ENCODE measurements at places on chromosomes 7 and 10.

DNA sequence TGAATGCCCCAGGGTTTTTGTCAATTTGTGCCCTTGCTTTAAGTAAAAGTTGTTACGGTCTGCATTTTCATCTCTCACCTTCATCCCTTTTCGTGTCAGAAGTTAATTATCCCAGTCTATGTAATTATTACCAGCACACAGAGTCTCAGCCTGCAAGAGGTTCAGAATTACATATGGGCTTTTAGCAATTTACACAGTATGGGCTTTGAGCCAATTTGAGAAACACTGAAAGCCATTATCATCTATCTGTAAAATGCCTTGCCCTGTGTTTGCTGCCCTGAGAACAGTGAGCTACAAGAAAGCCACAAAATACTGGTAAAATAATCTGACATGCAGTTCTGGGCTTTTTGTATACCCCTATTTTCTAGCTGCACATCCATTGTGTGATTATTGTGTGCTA is 125.6 kb upstream of the STEAP4 start:
- DNase-seq: no peak

DNA sequence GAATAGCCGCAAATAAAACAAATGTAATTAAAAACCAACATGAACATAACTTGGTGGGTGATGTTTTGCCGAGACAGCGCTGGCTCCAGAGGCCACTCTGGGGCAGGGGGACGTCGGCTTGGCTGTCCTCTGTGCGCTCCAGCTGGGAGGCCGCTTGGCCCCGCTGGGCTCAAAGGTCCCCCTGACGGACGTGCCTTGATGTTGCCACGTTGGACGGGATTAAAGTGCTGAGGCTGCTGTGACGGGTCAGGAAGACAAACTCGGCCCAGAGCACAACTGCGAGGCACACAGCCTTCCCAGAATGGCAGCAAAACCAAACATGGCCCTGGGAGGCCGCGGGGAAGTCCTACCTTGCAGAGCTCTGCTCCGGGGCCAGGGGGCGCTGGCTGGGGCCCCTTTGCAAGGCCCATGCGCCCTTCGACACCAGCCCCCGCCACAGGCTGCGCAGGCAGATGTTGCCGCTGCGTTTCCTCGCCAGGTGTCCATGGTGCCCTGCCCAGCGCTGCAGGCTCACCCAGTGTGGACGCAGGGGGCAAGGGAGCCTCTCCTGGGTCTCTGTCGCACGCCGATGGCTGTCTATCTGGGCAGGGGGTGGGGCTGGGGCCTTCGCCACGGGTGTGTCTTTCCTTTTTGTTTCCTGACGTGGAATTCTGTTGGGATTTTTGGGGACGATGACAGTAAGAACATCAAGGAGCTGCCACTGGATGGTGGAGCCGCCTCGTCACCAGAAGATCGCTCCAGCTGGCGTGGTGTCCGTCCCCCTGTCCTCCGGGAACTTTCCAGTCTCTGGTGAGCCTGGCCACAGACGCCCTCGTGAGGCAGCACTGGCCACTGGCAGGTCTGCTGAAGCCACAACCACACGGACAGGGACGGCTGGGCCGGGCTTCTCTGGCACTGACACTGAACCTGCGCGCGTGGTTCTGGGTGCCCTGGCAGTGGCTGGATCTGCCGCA is 99.6 kb upstream of the DIP2C start:
- peak; percentile 68 for DNase-seq

DNA sequence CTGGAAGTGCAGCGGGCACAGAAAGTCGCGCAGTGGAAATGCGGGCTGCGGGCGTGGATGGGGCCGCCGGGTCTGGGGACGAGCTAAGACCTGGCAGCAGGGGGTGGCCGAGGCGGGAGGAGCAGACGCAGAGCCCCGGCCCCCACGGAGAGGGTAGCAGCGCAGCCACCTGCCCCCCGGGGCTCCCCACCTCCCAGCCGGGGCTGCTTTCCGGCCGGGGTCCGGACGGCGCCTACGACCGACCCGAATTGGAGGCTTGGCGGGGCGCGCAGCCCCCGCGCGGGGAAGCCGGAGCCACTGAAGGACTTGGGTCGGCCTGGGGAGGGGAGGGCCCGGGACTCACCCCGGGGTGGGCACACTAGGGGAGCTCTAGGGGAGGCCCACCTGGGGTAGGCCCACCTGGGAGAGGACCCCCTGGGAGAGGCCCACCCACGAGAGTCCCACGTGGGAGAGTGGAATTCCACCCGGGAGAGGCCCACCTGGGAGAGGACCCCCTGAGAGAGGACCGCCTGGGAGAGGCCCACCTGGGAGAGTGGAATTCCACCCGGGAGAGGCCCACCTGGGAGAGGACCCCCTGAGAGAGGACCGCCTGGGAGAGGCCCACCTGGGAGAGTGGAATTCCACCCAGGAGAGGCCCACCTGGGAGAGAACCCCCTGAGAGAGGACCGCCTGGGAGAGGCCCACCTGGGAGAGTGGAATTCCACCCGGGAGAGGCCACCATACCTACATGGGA is 854 bp upstream of the CFAP46 start:
- DNase-seq: no peak

DNA sequence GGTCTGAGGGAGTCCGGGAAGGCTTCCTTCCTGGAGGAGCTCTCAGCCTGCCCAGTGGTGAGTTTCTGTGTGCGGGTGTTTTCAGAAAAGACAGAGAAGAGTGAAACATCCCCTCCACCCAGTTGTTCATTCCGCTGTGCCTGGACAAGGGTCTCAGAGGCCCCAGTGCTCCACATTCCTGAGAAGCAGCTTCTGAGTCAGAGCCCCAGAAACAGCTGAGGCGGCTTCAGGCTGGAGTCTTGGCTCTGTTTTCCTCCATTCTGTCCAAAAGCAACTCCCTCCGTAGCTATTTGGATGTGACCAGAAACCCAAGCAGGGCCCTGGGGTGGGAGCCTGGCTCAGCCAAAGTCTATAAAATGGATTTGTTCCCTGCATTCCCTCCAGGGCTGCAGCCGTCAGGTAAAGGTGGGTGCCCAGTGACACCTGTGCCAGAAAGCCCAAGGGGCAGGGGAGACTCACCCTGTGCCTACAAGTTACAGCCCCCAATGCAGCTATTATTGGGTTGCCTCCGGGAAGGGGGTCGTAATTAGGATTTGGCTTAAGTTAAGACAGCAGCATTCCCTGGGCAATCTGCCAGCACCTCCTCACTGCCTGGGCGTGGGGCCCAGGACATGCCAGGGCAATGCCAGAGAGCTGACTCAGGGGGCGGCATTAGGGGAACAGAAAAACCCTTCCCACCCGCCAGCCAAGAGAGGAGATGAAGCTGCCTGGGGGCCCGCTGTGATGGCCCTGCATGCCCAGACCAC is 13.1 kb upstream of the CAMK2G start:
- peak; percentile 79 for DNase-seq

- no peak for DNase-seq
Measured at GRCh38 chr7:90850471-90850870, 254.3 kb downstream of the CDK14 start.

- peak; percentile 45 for DNase-seq
Measured at GRCh38 chr7:47288060-47288459, 293.9 kb downstream of the TNS3 start.

GRCh38 chr10:515674-516073 is 173.8 kb downstream of the DIP2C start:
- no peak for DNase-seq

GRCh38 chr7:2629746-2630681 is 1.8 kb upstream of the TTYH3 start:
- no peak for DNase-seq

- peak; percentile 32 for DNase-seq
Measured at GRCh38 chr7:158431941-158432347, 155.7 kb downstream of the PTPRN2 start.

GRCh38 chr7:90483251-90483650 is 13.8 kb downstream of the PTTG1IP2 start:
- no peak for DNase-seq

GRCh38 chr10:46541735-46542566 is 14.5 kb downstream of the GPRIN2 start:
- DNase-seq: no peak

- DNase-seq: no peak
Measured at GRCh38 chr10:127283576-127283975, 87.2 kb upstream of the INSYN2A start.

- DNase-seq: peak; percentile 60
Measured at GRCh38 chr7:150971242-150972022, 6.7 kb downstream of the KCNH2 start.

DNA sequence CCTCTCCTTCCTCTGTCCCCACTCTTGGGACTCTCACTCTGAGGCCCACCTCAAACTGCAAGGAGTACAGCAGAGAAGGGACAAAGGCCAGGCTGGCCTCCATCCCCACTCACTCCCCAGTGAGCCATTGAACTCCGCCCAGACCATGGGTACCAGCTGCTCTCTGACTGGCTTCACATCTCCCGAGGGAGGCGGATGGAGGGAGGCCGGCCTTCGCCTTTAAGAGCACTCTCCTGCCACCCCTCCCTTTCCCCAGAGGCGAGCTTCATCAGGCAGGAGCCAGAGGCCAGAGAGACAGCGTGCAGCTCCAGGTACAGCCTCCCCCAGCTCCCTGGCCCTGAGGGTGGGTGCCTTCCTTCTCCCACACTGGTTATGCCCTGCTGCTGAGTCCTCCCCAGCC is 1.8 kb upstream of the LDB3 start:
- no peak for DNase-seq

DNA sequence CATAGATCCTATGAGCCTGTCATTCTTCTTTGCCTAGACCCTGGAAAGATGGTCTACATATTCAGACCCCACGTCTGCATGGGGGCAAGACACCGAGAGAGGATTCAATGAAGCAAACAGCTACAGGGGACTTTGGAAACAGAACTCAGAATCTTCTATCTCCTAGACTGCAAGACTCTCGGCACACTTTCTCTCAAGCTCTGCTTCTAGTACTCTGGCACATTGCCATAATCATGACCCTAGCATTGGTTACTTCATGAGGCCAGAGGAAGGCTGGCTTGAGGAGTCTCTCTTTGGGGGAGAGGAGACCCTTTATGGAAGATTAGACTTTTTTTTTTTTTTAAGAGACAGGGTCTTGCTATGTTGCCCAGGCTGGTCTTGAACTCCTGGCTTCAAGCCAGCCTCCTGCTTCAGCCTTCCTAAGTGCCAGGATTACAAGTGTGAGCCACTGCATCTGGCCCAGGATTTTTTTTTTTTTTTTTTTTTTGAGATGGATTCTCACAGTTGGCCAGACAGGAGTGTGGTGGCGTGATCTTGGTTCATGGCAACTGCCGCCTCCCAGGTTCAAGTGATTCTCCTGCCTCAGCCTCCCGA is 20.7 kb downstream of the CCDC3 start:
- no peak for DNase-seq

- peak; percentile 16 for DNase-seq
Measured at GRCh38 chr10:121597504-121598262, 561 bp downstream of the FGFR2 start.

DNA sequence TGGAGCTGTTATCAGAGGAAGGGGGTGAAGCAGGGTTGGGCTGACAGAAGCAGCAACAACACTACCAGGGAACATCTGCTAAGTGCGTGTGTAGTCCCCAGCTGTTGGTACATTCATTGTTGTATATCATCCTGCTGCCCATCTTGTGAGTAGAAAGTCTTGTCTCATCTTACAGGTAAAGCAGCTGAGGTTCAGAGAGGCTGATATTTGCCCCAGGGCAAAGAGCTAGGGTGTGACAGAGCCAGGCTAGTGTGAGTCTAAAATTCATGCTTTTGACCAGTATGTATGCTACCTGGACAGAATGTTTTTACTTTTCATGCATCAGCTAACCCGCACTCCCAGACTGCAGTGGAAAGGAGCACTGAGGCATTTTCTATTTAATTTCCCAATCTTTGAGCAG is 221.6 kb downstream of the STK31 start:
- no peak for DNase-seq

DNA sequence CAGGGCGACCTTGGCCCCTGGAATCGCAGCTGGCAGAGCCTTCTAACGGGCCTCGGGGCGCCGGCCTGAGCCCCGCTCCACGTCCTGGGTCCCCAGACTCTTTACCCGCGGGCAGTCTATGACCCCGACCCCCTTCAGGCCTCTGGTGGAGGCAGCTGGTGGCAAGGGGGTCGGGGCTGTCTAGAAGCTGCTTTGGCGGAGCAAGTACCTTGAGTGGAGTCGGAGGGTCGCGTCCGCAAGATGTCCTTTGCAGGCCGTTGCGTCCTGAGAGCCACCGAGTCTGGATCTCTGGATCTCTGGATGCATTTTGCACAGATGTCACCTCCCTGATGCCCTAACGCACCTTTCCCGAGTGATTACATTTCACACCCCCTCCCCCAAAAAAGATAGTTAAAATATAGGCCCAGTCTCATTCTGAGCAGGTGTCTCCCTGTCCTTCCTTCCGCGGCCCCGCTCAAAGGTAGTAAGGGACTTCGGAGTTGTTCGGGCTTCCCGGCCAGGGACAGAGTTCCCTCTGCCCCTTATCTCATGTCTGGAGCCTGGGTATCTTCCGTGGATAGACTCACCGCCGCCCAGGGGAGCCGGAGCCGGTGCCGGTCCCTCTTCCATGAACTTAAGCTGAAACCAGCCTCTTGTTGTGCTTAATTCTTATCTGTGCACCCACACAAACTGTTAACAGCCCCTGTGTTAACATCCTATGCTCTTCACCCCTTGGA is 457 bp downstream of the ACADSB start:
- DNase-seq: peak; percentile 17

- DNase-seq: no peak
Measured at GRCh38 chr7:155356323-155357105, 58.8 kb downstream of the INSIG1 start.

DNA sequence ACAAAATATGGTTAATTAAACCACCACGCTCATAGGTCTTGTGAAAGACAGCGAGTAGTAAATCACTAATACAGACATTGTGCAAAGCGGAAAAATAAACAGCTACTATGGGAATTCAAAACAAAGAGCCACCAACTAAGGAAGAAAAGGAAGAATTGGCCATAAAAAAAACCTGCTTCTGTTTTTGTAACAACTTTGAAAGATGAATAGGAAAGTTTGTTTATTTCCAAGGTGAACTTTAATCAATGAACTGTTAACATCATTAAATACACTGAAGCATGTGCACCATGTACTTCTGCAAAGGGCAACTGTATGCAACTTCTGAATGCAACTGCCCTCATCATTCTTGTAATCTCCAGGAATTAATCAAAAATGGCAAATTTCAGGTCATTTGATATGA is 651.1 kb downstream of the PARD3 start:
- no peak for DNase-seq

- no peak for DNase-seq
Measured at GRCh38 chr10:1538121-1538520, 199.2 kb downstream of the ADARB2 start.

GRCh38 chr10:5643346-5644067 is 22.9 kb downstream of the ASB13 start:
- DNase-seq: no peak

DNA sequence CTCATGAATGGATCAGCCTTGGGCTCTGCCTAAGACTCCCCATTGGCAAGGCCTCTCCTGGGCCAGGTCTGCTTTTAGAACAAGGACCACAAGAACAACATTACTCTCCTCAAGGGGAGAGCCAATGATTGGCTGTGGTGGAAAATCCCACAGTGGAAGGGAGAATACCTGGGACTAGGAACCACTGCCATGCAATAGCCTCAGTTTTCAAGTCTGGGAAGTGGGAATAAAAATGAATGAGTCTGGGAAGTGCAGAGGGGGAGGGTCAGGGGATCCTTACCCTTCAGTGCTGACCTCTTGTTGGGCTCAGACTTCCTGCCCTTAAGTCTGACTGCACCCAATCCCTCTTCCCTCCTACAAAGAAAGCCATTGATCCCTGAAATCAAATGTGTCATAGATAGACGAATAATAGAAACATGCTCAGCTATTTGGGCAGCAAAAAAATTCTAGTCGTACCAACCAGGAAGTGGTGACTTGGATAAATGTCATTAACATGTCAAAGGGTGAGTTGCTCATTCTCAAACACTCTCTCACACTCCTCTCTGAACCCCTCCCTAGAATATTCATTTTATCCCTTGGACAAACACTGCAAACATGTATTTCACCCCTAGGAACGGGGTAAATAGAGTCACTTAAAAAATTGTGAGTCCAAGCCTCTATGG is 123.6 kb downstream of the SH3PXD2A start:
- no peak for DNase-seq
